ENCODE measurements at places on chromosomes 13 and 19. TPM values are rescaled to one million over a fixed set of nuclear protein-coding genes. Genes with fewer than 3 reads are reported as not detected.
A peak's percentile ranks its signal among the peaks of the same experiment; 100 is the strongest.

DNA sequence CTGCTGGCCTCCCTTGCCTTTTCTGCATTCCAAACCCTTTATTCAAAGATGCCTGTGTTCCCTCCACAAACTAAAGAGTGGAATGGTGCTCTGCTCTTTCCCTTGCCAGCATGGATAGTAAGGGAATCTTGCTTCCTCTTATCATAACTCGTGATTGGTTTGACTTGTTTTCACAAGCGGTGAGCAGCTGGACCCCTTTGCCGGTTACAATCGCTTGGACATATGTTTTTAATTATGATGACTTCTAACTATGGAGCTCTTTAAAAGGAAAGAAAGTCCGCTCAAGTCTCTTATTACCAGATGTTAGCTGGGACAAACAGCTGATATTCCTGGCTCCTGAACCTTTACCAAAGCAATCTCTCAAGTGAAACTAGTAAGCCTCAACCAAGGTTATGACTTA is 1094.7 kb downstream of the UQCRFS1 start:
- no peak overlapping the region for H3K27ac ChIP-seq
- no peak for DNase-seq
- H3K27me3 ChIP-seq = no peaks in the 10 kb centered on the region
- H3K4me3 ChIP-seq = no peak overlapping the region

DNA sequence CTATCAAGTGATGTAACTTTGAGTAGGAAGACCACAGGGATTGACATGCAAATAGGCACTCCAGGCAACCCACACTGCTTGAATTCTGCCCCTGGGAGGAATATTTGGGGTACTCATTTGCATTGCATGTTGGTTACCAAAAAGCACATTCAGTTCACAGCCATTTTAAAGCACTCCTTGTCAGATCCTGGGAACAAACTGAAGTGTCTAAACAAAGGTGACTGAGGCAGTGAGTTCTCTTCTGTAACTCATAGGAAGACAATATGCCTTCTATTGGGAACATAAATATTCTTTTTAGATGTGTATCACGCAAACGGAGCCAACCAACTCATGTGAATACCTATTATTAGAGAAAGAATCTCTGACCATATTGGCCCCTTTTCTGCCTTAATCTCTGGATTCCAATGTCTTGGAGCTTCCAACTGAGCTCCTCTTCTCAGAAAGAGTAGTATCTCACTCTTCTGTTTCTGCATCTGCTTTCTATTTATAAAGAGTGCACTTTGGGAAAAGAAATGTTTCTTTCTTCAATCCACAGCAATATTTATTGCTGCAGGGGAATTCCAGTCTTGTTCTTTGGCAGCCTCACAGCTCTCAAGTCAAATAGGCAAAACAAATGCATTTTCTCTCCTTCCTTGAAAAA is 125.7 kb upstream of the NBEA start:
- H3K27ac ChIP-seq = no peak overlapping the region
- DNase-seq = no peak
- no peak overlapping the region for H3K4me3 ChIP-seq
- H3K27me3 ChIP-seq = no peaks in the 10 kb centered on the region
- peaks cover 11% of the 10 kb centered on the region for H3K4me1 ChIP-seq

- H3K36me3 ChIP-seq = peaks cover 94% of the 10 kb centered on the region
- peaks cover 4% of the 10 kb centered on the region for H3K4me1 ChIP-seq
- no peaks in the 10 kb centered on the region for H3K27me3 ChIP-seq
- H3K27ac ChIP-seq = no peak overlapping the region
- H3K4me3 ChIP-seq = no peak overlapping the region
Measured at GRCh38 chr19:55690109-55690768, 15.2 kb downstream of the EPN1 start.

- H3K4me1 ChIP-seq = peaks cover 6% of the 10 kb centered on the region
- H3K27me3 ChIP-seq = peaks cover 4% of the 10 kb centered on the region
- no peaks in the 10 kb centered on the region for H3K36me3 ChIP-seq
- no peak overlapping the region for H3K4me3 ChIP-seq
- H3K27ac ChIP-seq = no peak overlapping the region
Measured at GRCh38 chr19:3599776-3600187, 6.9 kb downstream of the TBXA2R start.

GRCh38 chr19:15464394-15465385 is at the start of gene RASAL3:
Gene RASAL3, minus strand, starts transcription at chr19:15464544. Its CDS starts 186 bp downstream, at chr19:15464358.
- no peak within 1 kb of the TSS for H3K27ac ChIP-seq
- no peaks in the 10 kb centered on the region for H3K36me3 ChIP-seq
- peak within 1 kb of the TSS; percentile 45 for H3K4me3 ChIP-seq
- H3K4me1 ChIP-seq = peaks cover 11% of the 10 kb centered on the region
- DNase-seq = no peak
- peaks cover 28% of the 10 kb centered on the region for H3K27me3 ChIP-seq

- H3K4me3 ChIP-seq = no peak overlapping the region
- H3K36me3 ChIP-seq = no peaks in the 10 kb centered on the region
- no peaks in the 10 kb centered on the region for H3K4me1 ChIP-seq
- no peak for DNase-seq
Measured at GRCh38 chr13:35768073-35768472, 291.6 kb upstream of the MAB21L1 start.

DNA sequence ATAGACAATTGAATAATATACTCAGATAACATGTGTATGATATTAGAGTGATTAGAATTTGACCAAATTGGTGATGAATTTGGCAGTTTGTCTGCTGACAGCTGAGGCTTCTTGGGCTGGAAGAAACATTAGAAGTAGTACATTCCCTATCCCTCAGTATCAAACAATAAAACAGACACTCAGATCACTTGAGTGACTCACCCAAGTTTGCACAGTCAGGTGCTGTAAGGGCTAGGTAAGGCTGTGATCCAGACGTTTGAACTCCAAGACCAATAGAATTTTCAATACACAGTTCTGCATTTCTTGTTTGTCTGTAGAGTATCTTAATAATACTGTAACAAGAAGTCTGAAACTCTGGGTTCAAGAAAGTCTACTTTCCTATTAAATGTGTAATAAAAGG is 223.5 kb downstream of the POSTN start:
- no peaks in the 10 kb centered on the region for H3K36me3 ChIP-seq
- no peak overlapping the region for H3K27ac ChIP-seq
- no peaks in the 10 kb centered on the region for H3K4me1 ChIP-seq

GRCh38 chr19:18046059-18046718 is 38.2 kb downstream of the ARRDC2 start:
- peaks cover 34% of the 10 kb centered on the region for H3K4me1 ChIP-seq
- H3K27ac ChIP-seq = peak overlapping the region; percentile 40
- no peak for DNase-seq

GRCh38 chr19:6248844-6249243 is 30.9 kb downstream of the MLLT1 start:
- H3K36me3 ChIP-seq = no peaks in the 10 kb centered on the region
- H3K27ac ChIP-seq = no peak overlapping the region
- peaks cover 27% of the 10 kb centered on the region for H3K4me1 ChIP-seq
- H3K27me3 ChIP-seq = no peaks in the 10 kb centered on the region
- no peak for DNase-seq

Gene UGGT2
- 15.3 TPM for total RNA-seq
